Left forelimb (tissue), 1 donor: ENCODE measurements at places on chromosomes 2 and 18.

- DNase-seq: no peak
Measured at GRCh38 chr2:213227458-213227857, 56.8 kb upstream of the SPAG16 start.

- no peak for DNase-seq
Measured at GRCh38 chr2:101003278-101003775, 1.2 kb downstream of the RPL31 start.

GRCh38 chr2:203756161-203756560 is 49.7 kb downstream of the CD28 start:
- no peak for DNase-seq

- DNase-seq: no peak
Measured at GRCh38 chr2:143426296-143426695, 297.1 kb downstream of the ARHGAP15 start.

DNA sequence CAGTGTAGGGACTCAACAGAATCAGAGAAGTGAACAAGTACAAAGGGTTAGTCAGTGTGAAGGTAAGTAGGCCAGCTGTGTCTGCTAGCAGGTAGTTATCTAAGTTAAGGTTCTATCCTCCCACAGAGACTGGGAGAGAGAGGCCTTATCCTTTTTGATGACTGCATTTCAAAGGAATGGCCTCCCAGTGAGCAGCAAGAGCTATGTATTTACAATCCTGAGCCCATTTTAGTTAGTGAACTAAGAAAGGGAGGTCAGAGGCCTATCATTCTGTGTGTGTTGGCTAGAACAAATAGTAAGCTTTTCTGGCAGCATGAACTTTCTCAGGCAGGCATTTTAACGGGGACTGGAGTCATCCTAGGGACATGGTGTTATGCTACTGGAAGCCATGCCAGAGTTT is 182.9 kb downstream of the VWC2L start:
- DNase-seq: no peak

- DNase-seq: no peak
Measured at GRCh38 chr2:231662811-231663457, 45.4 kb upstream of the PTMA start.

GRCh38 chr2:190318931-190319554 is 583 bp downstream of the HIBCH start:
- DNase-seq: peak; percentile 65

- no peak for DNase-seq
Measured at GRCh38 chr18:28793901-28794300, 617.0 kb upstream of the CDH2 start.

DNA sequence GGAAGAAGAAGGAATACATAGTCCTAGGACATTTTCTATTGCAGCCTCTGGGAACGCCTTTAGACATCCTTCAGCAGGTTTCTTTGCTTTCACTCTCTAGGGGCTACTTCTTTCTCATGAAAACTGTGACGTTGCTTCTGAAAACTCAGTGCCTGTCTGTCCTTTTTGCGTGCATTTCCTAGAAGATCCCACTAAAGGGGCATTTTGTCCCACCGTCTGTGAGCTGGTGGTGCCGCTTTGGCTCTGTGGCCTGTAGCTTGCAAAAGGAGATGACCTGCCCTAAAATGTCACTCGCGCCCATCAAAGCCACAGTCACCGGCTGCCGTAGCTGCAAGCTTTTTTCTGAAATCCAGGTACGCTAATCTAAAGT is 579 bp downstream of the STAT4 start:
- no peak for DNase-seq
